Activated naive CD8-positive, alpha-beta T cell treated with anti-CD3 and anti-CD28 coated beads, Interleukin-2, amount 50 U/mL, for 16 hours (primary cell): ENCODE measurements at places on chromosomes 3 and 15.

DNA sequence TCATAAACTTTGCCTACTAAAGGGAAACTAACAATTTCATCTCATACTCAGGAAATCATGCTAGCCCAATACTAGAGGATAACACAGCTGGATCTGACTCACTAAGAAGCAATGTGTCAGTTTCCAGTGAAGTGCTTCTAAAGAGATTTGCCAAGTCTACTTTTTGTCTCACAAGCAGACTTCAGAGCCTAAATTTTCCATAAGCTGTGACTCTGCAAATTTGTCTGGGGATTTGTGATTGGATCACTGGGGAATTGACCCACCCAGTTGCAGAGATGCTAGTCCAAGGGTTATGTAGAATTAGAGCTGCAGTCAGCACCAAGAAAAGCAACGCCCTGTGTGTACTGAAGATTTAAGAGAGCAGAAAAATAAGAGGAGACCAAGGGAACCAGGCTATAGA is 647.1 kb downstream of the NTRK3 start:
- no peak for DNase-seq

GRCh38 chr3:150760431-150761200 is 2.4 kb downstream of the SIAH2 start:
- peak; percentile 33 for DNase-seq

DNA sequence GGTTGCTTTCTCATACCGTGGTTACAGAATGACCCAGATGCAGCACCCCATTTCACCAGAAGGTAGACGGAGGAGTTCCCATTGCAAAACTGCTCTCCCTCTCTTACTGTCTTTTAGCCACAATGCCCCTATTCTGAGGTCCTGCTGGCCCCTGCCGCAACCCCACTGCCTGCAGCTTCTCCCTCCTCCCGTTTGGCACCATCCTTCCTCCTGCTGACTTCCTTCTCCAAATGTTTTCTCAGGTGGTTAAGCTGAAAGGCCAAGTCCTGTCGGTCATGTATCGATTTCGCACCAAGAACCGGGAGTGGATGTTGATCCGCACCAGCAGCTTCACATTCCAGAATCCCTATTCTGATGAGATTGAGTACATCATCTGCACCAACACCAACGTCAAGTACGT is 132.3 kb upstream of the ABHD17C start:
- DNase-seq, result no peak

DNA sequence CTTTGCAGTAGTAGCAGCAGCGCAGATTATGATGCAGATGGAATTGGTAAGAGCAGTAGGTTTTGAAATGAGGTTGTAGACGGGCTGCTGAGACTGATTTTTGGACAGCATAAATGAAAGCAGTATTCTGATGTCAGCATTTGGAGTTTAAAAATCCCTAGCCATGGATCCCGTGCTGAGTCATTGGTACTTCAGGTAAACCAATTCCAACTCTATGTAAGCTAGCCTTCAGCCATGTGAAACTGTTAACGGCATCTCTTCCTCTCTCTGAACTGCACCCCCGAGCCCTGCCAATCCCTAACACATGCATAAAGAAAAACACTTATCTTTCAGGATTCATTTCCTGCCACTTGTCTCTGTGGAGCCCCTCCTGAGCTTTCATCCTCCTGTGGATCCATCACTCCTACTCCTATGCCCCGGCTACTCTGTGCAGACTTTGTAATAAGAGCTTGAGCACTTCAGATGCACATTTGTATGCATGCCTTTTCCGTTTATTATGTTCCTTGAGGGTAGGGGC is 119.0 kb downstream of the AKAP13 start:
- no peak for DNase-seq

- no peak for DNase-seq
Measured at GRCh38 chr3:149654188-149654601, 3.6 kb downstream of the WWTR1 start.

DNA sequence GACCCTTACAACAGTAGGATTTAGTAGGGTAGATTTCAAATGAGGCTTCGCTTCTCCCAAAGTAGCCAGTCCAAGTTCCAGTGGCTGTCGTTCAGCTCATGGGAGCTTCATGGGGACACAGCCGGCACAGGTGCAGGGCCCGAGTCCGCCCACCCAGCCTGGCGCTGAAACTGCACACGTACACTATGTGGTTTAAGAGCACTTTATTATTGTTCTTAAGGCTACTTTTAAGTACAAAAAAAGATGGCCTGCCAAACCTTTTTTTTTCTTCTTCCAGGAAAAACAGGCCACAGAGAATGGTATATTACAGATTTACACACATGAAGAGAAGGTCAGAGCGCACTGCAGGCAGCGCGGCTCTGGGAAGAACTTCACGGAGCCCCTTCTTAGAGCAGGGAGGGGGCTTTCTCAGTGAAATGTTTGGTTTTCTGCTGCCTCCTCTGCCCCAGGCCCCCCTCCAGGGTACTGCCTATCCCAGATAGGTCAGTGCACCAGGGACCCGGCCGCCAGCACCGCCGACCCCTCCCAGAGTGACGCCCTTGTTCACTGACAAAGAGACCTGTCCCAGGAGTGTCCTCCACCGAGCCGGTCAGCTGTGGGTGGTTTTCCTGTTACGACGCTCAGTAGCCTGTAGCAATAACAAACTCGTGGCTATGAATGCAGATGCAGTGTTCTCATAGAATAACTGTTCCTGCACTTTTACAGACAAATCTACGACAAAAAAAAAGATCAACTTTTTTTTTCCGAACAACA is 87.7 kb downstream of the VGLL4 start:
- DNase-seq, result no peak

DNA sequence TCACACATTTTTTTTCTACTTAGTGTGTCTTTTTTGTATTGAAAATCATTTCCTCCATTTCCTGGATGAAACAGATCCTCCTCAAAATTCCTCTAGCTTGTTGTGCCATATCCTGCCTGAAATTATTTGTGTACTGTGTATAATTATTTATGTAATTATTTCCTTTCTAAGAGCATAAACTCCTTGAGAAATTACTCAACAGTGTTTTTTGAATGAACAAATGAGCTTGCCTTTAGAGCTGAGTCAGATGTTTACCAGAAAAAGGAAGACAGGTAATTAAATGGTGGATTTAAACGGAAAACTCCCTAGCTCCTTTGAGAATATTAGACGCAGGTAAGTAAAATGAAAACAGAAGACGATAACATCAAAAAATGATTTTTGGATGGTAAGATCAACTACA is 13.2 kb upstream of the SECISBP2L start:
- no peak for DNase-seq
